ENCODE measurements at places on chromosomes 3 and 15.

DNA sequence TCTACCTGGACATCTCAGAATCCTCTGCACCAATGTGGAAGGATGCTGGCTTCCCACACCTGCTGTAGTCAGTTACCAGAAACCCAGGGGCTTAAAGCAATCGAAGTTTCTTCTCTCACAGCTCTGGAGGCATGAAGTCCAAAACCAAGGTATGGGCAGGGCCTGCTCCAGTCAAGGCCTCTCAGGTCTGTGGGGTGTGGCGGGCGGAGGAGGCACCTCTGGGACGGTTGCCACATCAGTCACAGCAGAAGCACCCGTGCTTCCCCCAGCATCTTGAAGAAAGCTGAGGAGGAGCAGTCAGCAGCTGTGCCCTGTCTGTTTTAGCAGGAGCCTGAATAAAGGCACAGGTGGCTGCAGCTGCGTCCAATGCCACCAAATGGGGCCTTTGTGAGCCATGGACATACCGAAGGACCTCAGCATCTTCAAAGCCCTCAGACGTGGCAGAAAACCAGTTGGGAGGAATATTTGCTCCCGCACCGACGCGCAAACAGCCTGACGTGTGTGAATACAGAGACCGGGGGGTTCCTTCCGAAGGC is 68.9 kb downstream of the TFRC start:
- DNase-seq, result no peak

DNA sequence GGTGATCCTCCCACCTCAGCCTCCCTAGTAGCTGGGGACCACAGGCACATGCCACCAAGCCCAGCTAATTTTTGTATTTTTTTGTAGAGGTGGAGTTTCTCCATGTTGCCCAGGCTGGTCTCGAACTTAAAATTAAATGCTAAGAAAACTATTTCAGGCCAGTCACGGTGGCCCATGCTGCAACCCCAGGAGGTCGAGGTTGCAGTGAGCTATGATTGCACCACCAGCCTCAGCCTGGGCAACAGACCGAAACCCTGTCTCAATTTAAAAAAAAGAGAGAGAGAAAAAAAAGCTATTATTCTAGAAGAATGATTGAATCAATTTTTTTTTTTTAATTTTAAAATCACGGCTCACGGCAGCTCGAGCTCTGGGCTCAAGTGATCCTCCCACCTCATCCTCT is 4.7 kb downstream of the SLC51A start:
- peak; percentile 30 for DNase-seq

DNA sequence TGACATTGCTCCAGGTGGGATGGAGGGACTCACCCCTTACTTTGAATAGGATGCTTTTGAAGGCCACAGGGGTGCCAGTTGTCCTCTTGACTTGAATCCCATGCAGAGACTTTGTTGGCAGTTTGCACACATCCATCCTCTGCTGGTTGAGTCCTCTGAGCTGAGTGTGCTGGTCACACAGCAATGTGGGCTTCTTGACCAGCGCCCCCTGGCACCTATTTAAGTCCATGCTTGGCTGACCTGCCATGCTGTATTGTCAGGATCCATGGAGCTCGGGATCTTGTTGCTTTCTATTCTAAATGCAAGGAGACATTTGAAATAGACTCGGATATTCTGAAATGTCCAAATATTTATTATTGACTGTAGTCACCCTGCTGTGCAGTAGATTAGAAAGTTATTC is 19.8 kb downstream of the RAB7A start:
- DNase-seq, result peak; percentile 29

DNA sequence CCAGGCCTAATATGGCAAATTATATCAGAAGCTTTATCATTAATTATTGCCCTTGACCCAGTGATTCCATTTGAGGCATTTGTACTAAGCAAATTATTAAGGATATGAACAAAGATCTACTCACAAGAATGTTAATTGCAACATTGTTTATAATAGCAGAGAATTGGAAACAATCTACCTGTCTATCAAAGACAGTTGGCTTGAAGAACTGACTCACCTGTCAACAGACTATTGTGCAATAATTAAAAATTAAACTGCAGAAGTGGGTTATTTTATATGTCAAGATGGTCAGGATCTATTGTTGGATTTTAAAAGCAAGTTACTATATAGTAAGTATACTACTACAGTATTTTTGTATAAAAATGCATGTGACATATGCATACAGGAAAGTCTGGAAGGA is 6.7 kb upstream of the FETUB start:
- DNase-seq, result no peak

GRCh38 chr3:78868570-78868969 is 899.2 kb downstream of the ROBO1 start:
- DNase-seq, result no peak

- DNase-seq, result no peak
These were observed 303.2 kb downstream of the TIGIT start for GRCh38 chr3:114597012-114597411.

Data from suppressor macrophage treated with lipopolysaccharide for 1 hour (primary cell).